ENCODE measurements at places on chromosomes 16 and 17.

DNA sequence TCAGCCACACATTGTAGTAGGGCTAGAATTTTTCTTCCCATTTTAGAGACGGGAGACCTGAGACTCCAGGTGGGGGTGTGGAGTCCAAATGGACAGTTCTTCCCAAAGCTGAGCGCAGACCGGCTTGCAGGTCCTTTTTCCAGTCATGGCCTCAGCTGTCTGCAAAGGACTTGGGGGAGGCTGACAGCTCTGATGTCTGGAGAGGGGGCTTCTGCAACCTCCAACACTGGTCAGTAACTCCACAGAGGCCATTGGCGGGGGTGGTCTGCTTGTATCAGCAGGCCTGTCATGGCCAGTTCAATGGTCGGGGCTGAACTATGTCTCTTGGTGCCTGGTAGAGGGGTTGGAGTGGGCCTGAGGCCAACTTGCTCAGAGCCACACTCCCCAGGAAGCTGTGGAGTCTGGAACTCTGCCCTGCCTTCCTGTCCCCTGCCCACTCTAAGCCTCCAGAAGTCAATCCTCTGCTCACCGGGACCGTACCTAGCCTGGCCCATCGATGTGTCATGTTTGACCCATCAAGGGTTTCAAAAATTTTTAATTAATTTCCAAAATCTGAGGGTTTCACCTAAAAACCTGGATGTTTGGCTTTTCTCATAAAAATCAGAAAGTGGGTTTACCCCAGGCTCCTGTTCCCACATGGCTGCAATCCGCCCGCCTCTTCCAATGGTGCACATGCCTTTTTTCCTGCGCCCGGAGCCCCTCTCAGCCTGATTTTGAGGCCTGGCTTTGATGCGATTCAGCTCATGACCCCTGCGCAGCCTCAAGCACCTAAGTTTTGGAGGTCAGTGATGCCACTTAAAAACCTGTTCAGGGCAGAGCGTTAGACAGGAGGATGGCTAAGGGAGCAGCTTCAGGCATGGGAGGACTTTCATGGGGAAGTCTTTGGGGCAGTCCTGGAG is 39.9 kb downstream of the SNX20 start:
- no peak for DNase-seq

DNA sequence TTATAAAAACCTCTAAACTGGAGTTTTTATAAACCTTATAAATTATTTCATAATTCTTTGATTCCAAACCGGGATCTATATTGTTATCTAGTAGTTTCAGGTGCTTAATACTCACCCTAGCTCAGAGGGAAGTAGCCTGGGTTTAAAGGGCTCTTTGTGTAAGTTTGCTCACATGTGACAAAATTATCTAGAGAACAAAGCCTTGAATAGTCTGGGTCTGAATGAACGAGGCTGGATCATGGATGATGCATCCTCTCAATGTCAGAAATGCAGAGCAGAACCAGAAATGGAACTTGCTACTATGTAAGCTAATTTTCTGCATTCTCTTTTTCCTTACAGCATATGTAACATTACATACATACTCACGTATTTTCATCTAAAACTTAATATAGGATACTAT is 103.9 kb upstream of the NETO2 start:
- DNase-seq = no peak

DNA sequence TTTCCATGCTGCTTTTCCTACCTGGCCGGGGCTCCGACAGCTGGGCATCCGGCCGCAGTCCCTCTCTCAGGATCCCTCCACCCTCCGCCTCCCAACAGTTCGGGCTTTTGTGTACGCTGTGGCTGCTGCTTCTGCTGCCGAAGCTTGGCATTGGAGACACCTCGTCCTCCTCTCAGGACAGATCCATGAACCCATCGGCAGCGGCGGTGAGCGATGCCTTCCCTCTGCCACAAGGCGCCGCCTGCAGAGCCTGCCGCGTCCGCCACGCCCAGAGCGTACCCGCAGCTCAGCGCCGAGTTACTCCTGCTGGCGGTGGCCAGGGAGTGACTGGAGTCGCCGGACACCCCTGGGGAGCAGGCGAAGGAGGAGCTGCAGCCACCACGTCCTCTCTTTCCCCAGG is 2032.8 kb downstream of the TP53TG3F start:
- no peak for DNase-seq

DNA sequence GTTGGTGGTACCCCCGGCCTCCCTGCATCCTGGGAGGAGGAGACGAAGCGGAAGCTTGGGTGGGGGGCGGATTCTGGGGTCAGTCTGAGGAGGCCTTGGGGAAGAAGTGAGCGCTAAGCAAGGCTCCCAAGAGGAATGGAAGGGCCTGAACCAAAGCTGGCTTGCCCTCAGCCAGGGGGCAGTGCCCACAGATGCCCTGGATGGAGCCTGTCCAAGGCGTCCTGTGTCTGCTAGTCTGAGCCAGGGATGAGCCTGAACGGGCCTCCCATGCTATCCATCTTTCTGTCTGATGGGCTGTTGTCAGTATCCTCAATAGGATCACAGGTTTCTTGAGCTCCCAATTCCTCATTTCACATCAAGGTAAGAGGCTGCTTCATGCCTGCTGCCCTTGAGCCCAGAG is 122.3 kb upstream of the LHX1 start:
- DNase-seq = no peak

GRCh38 chr17:1697681-1698080 is 12.5 kb downstream of the TLCD2 start:
- no peak for DNase-seq

GRCh38 chr16:53429221-53429943 is 4.9 kb upstream of the RBL2 start:
- DNase-seq = no peak

DNA sequence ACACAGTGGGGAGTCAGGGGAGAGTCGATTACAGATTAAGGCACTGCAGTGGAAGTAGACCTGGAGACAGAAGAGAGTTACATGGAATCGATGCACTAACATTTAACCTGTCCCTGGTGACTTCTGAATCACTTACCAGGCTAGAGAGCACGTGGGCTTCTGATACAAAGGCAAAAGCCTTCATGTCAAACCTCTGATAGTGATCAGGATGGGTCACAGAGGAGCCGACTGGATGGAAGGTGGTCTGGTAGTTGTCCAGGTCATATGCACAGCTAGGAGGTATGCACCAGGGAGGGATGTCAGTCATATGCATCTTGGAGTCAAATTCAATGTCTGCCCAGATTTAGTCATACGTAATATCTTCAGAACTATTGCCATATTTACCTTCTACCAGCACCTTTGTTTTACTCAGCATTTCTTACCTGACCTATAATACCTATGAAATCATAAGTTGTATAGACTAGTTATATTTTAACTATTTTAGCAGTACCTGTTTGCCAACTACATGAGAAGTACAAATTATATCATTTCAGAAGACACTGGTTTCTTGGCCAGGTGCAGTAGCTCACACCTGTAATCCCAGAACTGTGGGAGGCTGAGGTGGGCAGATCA is 11.7 kb downstream of the ZP2 start:
- no peak for DNase-seq

DNA sequence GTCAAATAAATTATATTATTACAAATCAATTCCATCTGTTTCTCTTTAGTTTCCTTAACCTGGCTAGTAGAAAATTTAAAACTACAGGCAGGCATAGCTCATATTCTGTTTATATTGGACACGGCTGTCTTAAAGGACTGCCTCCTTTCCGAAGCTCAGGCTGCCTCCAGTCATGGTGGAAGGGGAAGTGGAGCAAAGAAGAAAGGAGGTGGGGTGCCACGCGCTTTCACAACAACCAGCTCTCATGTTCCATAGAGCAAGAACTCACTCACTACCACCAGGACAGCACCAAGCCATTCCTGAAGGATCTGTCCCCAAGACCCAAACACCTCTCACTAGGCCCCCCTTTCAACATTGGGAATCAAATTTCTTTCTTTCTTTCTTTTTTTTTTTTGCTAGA is 149.3 kb upstream of the KCNJ18 start:
- no peak for DNase-seq

GRCh38 chr16:25118851-25119578 is 7.5 kb downstream of the LCMT1 start:
- no peak for DNase-seq

- DNase-seq = no peak
Observed at GRCh38 chr16:69860233-69861231, 90.6 kb upstream of the CLEC18A start.

- DNase-seq = no peak
Observed at GRCh38 chr17:59812139-59812538, 80.6 kb downstream of the TUBD1 start.

DNA sequence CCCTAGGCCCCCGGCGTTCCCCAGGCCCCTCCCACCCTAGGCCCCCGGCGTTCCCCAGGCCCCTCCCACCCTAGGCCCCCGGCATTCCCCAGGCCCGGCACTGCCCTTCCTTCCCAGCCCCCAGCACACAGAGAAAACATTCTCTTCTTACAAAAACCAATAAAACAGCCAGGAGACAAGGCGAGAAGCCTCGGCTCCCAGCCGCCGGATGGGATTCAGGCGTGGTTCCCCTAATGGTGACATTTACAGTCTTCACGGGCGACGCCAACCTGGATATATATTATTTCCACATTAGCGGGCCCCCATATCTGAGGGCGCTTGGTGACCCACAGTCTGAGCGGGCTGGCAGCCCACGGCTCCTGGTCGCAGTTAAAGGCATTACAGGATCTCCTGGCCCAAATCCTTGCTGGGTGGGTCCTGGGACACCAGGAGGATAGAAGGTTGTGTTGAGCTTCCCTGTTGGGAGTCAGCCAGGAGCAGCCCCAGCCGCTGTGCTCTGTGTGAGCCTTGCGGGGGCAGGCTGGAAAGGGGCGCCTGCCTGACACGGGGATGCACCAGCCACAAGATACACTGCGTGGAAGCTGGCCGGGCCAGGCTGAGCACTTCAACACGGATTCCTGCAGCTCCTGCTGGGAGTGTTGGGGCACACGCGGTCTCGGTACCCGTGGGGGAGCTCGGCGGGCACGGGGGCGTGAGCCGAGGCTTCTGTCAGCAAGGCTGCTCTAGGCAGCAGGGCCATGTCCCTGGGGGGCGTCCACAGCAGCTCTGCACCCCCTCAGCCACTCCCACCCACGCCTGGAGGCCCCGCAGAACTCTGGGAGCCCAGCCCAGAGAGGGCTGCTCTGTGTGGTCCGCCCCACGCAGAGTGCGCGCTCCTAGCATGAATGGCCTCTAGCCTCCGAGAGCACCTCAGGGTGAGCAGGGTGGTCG is 83.7 kb downstream of the LMF1 start:
- no peak for DNase-seq

- no peak for DNase-seq
Observed at GRCh38 chr17:50564916-50565315, 4.4 kb downstream of the CACNA1G start.

- DNase-seq = no peak
Observed at GRCh38 chr16:31471875-31472708, at the start of gene TGFB1I1. TSS of gene TGFB1I1 (plus strand) at chr16:31472152. CDS start at chr16:31472189, 37 bp downstream.

- no peak for DNase-seq
Observed at GRCh38 chr17:32285306-32285705, 19.7 kb downstream of the RHBDL3 start.

- no peak for DNase-seq
Observed at GRCh38 chr17:63447471-63448009, 1.4 kb upstream of the CYB561 start.

- DNase-seq = no peak
Observed at GRCh38 chr16:84460406-84461028, 43.9 kb downstream of the MEAK7 start.

DNA sequence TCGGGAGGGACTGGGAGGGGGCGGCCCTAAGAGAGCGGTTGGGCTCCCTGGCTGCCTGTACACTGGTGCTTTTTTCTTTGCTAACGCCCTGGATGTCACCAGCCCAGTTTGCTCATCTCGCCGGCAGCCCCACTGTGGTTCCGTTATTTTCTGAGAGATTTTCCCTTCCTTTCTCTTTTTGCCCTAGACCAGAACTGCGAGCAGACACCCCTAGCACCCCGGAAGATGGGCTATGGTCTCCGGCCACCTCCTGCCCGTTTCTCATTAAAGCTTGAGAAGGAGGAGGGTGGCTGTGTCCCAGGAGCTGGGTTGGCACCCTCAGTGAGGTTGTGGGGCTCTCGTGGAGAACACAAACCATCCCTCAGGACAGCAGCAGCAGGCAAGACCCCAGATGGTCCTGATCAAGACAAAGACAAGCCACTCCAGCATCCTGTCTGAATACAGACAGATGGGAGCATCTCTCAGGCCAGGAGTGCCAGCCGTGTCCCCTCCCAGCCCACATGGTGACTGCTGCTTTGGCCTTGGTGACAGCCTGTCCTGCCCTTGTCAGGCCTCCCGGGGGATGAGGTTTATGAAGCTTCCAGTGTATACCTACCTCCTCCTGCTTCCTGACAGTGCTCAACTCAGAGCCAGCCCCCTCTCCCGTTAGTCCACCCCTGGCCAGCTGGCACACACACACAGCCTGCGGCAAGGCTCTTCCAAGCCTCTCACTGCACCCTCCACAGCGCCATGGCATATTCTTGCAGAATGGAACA is 77.2 kb downstream of the KCNJ12 start:
- DNase-seq = no peak

DNA sequence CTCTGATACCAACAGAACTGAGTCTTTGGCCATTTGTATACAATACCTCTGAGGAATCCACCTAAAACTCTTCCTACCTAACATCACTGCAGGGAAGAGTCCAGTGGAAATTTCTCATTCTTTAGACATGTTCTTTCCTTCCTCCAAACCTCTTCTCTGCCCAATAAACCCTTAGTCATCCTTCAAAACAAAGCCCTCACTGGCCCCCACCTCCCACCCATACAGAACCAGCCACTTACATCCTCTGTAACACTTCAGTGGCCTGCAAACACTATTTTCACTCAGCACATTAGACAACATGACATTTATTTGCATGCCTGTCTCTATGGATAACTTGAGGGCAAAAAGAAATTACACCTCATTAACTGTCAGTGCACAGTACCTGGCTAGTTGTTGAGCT is 200.3 kb upstream of the NOG start:
- no peak for DNase-seq

GRCh38 chr16:29662000-29662728 is 883 bp upstream of the SPN start:
- no peak for DNase-seq

GRCh38 chr17:1275962-1276736 is 3.3 kb upstream of the TRARG1 start:
- peak; percentile 42 for DNase-seq

DNA sequence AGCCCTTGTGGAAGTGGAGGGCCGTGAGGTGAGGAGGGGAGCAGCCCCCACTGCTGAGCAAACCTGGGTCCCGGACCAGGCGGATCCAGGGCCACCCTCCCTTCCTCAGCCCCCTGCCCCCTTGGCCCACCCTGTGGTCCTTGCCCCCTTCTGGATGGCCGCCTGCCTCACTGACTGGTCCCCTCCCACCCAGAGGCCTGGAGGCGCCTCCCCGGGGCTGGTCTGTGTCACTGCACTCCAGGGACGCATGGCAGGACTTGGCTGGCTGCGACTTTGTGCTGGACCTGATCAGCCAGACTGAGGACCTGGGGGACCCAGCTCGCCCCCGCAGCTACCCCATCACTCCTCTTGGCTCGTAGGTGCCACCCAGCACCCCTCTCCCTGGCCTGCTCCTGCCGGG is 19.2 kb upstream of the SMIM5 start:
- no peak for DNase-seq

- DNase-seq = no peak
Observed at GRCh38 chr16:68719993-68720489, 17.1 kb upstream of the CDH1 start.

- no peak for DNase-seq
Observed at GRCh38 chr16:19289811-19290485, 4.4 kb downstream of the CLEC19A start.

GRCh38 chr17:41549596-41550039 is 21.5 kb upstream of the KRT19 start:
- DNase-seq = no peak
